Lower lobe of right lung (tissue), 2 donors: ENCODE measurements at places on chromosomes 13 and 19. TPM values are rescaled to one million over a fixed set of nuclear protein-coding genes. Genes with fewer than 3 reads are reported as not detected.

SSC5D gene
- 4.7 TPM for total RNA-seq

RDH8 gene
- total RNA-seq: not detected

TDRD12 gene
- not detected for total RNA-seq

ACTMAP gene
- 17.6 TPM for total RNA-seq

CALR3 gene
- total RNA-seq: not detected

SIAH3 gene
- total RNA-seq: 0.06 TPM

N4BP2L1 gene
- total RNA-seq: 30.2 TPM

TMEM255B gene
- total RNA-seq: 21.5 TPM
